NCI-H2107 (cell line): ENCODE measurements at places on chromosomes 11 and 22.

DNA sequence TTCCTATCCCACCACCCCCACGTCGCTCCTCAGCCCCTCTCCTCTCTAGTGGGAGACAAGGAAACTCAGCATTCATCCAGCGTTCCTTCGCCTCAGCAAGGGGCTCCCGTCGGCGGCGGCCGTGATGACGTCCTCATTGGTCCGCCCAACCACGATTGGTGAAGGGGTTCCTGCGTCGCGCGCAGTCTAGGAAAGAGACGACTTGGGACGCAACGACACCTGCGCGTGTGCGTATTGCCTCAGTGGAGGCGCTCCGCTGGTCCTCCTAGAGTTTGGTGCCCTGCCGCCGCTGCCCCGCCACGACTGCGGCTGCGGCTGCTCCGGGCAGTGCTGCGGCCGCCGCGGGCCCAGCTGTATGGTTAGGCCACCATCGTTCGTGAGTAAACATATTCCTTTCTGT, 56.6 kb downstream of the CCDC81 start:
- DNase-seq, result no peak

DNA sequence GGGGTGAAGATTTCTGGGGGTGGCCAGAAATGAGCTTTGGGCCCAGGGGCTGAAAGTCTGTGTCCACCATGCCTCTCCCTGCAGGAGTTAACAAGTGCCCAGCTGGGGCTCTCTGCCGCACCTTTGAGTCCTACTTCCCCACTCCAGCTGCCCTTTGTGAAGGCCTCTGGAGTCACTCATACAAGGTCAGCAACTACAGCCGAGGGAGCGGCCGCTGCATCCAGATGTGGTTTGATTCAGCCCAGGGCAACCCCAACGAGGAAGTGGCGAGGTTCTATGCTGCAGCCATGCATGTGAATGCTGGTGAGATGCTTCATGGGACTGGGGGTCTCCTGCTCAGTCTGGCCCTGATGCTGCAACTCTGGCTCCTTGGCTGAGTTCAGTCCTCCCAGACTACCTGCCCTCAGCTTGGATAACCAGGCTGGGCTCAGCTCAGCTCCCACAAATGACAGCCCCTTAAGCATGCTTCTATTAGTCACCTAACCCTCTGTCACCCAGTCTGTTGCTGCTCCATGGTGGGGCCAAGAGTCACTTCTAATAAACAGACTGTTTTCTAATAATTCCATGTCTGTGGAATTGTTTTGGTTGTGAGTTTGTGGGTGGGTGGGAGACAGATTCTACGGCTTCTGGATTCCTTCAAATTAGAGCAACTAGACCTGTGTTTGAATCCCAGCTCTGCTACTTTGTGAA, 3.0 kb upstream of the INPPL1 start:
- DNase-seq, result no peak

- no peak for DNase-seq
Observed at GRCh38 chr11:64094463-64095260, 58.9 kb downstream of the FLRT1 start.

GRCh38 chr11:46382646-46383403, 1.4 kb downstream of the MDK start:
- DNase-seq, result no peak

GRCh38 chr11:46367244-46367915, 14.1 kb upstream of the MDK start:
- DNase-seq, result no peak

DNA sequence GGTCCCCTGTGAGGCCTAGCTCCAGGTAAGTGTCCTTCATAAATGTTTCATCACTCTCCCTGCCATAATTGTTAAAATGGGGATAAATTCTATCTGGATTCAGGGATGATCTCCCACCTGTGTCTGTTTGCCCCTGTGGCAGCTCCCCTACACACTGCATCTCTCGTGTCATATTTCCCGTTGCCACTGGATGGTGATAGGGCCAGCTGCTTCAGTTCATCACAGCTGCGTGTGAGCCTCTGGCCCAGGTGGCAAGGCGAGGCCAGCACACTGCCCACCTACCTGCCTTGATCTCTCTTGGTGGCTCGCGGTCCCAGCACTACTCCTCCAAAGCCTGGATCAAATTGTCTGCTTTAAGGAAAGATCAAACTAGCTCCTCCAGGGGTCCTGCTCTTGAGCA, 187.4 kb downstream of the GRIK4 start:
- no peak for DNase-seq

DNA sequence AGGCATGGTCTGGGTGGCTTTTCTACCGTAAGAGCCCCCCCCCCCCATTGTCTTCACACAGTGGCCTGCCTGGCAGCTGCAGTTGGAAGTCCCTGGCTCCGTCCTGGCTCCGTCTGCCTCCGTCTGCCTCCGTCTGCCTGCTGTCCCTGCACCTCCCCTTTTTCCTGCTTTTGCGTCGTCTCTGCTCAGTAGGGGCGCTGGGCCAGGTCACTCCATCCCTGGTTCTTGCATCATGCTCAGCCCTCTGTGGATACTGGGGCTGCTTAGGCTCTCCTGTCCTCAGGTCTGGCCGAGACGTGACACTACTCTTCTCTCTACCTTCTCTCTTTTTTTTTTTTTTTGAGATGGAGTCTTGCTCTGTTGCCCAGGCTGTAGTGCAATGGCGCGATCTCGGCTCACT, 27.8 kb downstream of the AP2A2 start:
- no peak for DNase-seq

GRCh38 chr11:108224366-108224765, 1.5 kb downstream of the ATM start:
- no peak for DNase-seq

- no peak for DNase-seq
Observed at GRCh38 chr11:68213135-68213515, at the start of gene KMT5B. Gene KMT5B, minus strand, starts transcription at chr11:68213296. Its CDS starts 23,220 bp downstream, at chr11:68190076.

DNA sequence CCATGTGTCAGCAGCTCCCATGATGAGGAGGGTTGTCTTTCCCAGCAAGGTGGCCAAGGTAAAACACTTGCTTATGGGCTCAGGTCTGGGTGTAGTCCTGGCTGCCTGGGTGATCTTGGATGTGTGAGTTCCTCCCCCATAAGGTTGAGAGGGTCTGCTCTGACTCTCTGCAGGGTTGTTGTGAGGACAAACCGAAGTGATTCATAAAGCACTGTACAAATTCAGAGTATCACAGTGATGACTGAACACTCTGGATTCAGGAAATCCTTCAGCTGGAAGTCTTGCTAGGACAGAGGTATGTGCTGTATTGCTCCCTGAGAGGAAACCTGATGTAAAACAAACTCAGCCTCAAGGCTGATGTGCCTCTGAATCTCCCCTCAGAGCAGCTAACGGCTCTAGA, 220.9 kb upstream of the PITPNB start:
- DNase-seq, result no peak

DNA sequence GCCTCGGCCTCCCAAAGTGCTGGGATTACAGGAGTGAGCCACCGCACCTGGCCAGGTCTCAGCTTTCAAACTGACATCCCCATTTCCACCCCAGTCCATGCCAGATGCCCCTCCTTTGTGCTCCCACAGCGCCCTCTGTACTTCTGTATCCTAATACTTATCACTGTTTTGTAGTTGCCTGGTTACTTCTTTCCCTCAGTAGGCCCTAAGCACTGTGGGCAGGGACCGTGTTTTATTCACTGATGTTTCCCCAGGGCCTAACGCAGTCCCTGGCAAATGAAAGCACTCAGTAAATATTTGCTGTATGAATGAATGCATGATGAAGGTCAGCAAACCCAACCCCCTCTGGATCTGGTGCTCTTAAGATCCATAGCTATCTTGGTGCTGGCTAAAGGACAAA, 2.2 kb upstream of the TRIM3 start:
- no peak for DNase-seq

- DNase-seq, result no peak
Observed at GRCh38 chr11:126393143-126393542, 37.7 kb downstream of the ST3GAL4 start.

DNA sequence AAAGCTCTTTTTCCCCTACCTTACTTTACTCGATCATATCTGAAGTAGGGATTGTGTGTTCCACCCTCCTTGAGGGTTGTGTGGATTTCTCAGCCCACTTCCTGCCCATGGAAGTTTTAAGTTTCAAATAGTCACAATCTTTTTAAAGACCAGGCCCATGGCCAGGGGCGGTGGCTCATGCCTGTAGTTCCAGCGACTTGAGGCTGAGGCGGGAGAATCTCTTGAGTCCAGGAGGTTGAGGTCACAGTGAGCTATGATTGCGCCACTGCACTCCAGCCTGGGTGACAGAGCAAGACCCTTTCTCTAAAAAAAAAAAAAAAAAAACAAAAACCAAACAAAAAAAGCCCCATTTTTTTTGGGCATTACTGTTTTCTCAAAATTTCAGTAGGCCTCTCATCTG, 36.3 kb upstream of the LRRC10B start:
- DNase-seq, result no peak

GRCh38 chr22:20654343-20655208, 119.3 kb upstream of the SERPIND1 start:
- no peak for DNase-seq

DNA sequence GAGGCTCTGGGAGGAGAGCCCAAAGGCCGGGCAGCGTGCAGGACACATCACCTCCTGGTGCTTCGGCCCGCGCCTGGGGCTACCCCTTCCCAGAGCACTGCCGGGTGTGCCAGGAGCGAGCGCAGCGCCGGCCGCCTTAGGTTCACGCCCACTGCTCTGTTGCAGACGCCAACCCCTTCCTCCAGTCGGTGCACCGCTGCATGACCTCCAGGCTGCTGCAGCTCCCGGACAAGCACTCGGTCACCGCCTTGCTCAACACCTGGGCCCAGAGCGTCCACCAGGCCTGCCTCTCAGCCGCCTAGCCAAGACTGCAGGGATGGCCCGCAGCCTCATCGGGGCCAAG, 79.0 kb downstream of the MED15 start:
- DNase-seq, result no peak

GRCh38 chr11:31619980-31620379, 110.4 kb downstream of the ELP4 start:
- DNase-seq, result no peak

DNA sequence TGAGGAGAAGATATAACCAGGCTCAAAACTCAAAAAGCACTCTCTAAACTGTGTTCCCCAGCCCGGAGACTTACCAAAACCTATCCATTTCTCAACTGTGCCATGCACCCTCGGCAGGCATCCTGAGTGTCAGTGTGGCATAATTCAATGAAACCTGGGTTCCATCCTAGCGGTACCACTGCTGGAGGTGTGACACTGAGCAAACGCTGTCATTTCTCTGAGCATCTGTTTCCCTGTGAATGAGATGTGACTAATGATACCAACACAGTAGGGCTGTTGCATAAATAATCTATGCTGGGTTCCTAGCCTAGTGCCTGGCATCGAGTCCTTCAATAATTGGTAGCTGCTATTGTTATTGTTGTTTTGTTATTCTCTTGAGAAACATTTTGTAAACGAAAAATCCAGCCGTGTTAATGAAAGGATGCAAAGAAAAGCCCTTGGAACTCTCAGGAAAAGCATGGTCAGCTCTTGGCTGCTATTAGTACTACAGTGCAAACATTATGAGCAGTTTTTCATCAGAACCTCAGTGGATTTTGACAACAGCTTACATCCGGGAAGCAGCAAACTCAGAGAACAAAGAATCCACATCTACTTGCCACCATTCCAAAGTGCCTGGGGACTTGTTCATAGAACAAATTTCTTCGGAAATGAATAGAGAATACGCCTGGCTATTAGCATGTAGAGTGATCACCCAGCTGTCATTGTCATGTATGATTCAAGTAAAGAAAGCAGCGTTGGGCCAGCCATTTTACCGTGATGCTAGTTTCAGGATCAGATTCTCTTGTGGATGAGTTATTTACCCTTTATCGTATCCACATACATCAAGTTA, 53.7 kb downstream of the TECTA start:
- DNase-seq, result no peak

DNA sequence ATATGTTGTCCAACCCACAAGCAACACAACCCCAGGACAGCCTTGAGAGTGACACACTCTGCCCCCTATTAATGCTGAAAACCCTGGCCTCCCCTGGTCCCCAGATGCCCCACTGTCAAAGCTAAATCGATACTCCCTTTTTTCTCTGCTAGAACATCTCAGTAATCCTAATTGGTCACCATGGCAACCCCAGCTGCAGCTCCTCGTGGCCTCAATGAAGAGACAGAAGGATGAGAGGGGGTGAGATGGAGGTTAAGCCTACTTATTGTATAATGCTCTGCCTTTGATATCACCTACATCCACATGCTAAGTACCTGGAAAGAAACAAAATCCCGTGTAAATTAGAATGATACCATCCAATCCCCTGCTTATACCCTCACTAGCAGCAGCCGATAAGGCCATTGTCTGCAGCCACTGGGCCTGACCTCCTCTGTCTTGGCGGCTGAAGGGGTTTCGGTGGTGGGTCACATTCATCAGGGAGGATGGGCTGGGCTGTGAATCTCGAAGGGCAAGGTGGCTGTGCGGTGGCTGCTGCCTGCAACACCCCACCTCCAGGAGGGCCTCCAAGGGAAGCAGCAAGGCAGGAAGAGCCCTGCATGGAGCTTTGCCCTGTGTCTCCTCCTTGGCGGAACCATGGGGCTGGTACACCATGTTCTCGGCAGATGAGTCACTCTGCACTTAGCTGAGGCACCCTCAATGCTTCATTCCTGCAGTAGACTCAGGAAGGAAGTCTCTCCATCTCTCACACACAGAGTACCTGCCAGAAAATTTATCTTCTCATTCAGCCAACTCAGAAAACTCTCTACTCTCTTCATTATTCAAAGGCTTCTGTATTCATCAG, 399.5 kb downstream of the BUD13 start:
- DNase-seq, result no peak

GRCh38 chr11:56486801-56487200, 4.4 kb downstream of the OR5M8 start:
- no peak for DNase-seq

- no peak for DNase-seq
Observed at GRCh38 chr11:108887436-108888238, 222.8 kb downstream of the DDX10 start.

DNA sequence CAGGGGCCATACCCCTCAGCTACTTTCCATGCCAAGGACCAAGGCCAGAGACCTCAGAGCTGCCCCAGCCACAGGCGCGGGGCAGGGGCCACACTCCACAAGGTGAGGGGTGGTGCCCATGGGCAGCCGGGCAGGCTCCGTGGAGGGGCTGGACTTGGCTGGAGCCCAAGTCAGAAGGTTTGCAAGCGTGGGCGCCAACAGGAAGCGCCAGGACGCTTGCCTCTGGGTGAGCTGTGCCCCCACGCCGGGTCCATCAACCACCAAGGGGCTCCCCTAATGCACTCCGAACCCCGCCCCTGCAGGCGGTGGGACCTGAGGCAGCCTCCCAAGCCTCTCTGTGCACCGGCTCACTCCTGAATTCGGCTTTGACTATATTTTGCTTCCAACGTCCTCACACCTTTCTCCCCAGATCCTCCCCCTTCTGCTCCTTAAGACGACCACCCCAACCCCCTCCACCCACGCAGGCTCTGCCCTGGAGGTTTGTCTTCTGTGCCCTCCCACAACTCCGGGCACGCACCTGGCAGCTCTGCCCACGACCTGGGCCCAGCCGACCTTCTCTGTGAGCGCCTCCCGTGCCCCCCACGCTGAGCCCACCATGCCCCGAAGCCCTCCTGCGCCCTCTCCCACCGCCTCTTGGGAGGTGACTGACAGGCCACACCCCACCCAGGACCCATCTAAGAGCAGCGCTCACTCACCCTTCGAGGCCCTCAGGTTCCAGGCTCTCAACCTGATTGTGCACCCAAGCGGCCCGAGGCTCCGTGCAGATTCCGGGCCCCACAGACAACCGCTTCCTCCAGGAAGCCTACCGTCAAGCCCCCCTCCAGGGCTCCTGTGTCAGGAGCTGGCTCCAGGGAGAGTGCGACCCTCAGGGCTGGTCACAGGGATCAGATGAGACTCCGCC, 2.6 kb upstream of the PKP3 start:
- no peak for DNase-seq
